ENCODE measurements at places on chromosomes 6 and 20.

DNA sequence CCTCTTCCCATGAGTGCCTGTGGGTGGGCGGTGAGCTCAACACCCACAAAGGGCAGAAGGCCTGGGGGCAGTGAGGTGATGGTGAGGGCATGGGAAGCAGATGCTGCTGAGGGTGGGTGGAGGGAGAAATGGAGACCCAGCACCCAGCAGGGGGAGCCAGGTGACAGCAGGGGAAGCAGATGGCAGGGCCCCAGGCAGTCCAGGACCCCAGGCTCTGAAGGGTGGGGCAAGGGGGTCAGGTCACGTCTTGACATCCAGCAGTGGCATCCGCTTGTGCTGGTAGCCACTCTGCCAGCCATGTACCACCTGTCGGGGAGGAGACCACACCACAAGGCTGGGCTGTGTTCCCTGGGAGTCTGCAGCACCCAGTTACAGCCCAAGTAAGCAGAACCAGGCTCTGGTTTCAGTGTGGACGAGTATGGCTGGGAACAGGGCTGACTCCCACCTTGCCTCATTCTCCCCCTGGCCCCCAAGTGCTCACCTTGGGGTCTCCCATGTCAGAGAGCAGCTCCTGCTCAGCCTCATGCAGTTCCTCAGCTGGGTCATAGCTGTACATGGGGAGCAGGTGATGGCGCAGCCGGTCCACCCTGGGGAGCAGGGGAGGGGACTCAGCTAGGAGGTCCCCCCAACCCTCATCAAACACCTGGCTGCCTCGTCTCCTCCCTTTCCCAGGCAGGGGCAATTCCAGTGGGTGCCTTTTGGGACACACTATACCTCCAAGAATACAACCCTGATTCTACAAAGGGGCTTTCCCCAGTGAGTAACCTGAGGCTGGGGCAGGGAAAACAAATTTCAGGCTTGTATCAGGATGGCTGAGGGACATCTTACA lies 2.0 kb downstream of the SMIM29 start:
- peak; percentile 37 for DNase-seq

- no peak for DNase-seq
These were observed 70.8 kb downstream of the TPD52L1 start for GRCh38 chr6:125224231-125224861.

GRCh38 chr6:145349950-145350510 lies 385.3 kb downstream of the EPM2A start:
- no peak for DNase-seq

GRCh38 chr6:116300566-116300965 lies 20.8 kb upstream of the TSPYL1 start:
- no peak for DNase-seq

DNA sequence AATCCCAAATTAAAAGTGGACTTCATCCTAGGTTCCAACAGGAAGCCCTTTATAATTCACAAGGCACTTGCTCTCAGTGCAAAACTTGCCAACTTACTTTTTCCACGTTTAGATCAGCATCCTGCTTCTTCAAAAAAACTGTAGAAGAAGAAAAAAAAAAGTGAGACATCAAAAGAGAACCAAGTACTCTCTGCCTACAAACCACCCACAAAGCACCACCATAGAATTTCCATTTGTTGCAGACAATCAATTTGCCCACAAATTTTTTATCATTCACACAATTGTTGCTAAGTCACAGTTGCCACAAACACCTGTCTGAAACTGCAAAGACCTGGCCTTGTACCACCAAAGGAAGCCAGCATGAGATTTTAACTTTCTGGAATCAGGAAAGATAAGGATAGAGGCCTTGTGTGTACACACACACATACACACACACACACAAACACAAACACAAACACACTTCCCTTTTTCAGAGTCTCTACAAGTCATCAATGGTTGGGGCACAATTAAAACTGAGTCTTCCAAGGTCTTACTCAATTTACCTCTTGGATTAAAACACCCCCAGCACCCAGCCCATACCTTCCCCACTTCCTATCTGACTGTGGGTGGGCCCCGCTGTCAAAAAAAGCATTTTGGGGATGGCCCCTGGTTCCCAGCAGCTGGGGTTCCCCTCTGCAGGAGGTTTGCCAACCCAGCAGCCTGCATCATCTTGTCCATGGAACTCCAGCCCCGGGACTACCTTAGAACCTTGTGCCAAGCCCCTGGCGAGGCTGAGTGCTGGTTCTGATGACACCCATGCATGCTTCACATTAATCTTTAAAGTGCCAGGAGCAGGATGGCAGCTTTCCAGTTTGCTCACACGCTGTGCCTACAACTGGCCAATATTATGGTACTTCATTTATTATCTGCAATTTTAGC lies 26.5 kb downstream of the FYN start:
- DNase-seq: no peak

DNA sequence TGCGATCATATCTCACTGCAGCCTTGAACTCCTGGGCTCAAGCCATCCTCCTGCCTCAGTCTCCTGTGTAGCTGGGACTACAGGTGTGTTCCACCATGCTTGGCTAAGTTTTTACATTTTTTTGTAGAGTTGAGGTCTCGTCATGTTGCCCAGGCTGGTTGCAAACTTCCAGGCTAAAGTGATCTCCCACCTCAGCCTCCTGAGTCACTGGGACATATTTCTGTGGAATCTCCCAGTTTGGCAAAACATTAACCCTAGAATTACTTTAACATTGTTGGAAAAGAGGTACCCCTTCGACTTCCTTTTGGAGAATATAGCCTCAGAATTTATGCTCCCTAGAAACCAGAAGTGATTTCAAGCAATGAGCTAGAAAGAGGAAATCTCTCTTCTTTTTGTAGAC lies 57.2 kb downstream of the SHLD1 start:
- DNase-seq: no peak

DNA sequence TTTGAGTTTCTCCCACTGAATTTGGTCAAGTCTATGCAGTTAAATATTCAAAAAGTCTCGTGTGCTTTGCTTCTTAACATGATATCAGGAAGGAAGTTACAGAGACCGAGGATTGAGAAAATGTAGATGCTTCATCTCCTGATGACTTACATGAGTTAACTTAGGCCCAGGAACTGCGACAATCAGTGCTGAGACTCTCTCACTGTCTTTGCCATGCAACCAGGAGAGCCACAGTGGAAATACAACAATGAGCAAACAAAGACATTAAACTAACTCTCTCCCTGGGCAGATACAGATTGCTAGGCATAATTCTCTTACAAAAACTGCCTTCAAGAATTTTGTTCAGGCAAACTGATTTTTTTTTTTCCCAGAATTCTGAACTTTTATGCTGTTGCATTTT lies 440.6 kb upstream of the EPHA7 start:
- DNase-seq: no peak

DNA sequence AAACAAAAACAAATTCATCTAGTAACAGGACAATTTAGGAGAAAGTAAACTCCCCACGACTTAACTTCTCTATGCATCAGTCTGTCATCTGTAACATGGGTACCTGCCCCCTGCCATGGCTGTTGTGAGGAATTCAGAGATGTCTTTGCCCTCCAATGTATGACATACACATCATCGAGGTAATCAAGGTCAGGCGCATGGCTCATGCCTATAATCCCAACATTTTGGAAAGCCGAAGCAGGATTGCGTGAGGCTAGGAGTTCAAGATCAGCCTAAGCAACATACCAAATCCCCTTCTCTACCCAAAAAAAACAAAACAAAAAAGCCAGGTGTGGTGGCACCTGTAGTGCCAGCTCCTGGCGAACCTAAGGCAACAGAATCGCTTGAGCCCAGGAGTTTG lies 9.0 kb downstream of the EEF1A1 start:
- no peak for DNase-seq

- DNase-seq: no peak
These were observed 23.3 kb downstream of the RAMACL start for GRCh38 chr6:166563200-166563599.

Data from HCEC 1CT (cell line).